ENCODE measurements at places on chromosomes 13 and 19.

DNA sequence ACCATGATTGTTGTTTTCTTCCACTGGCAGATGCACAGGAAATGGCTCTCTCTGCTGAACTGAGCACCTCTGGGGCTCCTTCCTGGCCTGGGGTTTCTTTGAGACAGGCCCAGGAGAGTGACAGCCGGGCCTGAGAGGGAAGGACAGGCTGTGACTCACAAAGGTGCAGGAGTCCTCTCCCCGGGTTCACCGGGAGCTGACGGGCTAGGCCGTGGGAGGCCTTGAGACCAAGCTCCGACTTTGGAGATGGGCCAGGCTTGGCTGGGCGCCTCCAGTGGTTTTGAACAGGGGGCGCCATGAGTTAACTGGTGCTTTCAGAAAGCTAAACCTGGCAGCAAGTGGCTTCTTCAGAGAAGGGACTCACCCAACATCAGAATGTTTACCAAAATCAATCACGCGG, 143.4 kb downstream of the URI1 start:
- no peak for ATAC-seq

DNA sequence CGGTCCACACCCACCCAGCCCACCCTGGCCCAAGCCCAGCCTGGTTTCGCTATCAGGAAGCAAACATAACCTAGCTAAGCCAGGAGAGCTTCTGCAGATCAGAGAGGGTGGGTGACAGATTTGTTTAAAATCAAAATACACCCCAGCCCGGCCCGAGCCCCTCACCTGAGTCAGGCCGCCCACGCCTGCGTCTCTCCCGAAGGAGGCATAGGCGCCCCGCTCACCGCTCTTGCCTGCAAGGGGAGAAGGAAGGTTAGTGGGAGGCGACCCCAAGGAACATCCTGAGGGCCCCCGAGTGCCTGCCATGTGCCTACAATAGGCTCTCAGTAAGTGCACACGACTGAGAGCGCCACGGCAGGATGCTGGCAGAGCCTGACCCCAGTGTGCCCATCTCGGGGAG, 21.9 kb upstream of the UQCR11 start:
- ATAC-seq, result no peak

DNA sequence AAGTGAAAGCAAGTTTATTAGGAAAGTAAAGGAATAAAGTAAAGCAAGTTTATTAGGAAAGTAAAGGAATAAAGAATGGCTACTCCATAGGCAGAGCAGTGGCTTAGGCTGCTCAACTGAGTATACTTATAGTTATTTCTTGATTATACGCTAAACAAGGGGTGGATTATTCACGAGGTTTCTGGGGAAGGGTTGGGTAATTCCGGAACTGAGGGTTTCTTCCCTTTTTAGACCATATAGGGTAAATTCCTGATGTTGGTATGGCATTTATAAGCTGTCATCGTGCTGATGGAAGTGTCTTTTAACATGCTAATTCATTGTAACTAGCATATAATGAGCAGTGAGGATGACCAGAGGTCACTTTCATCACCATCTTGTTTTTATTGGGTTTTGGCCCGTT, 194.3 kb downstream of the DLEU7 start:
- ATAC-seq, result no peak

- peak; percentile 22 for ATAC-seq
These were observed 20.3 kb upstream of the TMTC4 start for GRCh38 chr13:100694722-100695508.

GRCh38 chr13:57627663-57628062, 3.9 kb upstream of the PCDH17 start:
- no peak for ATAC-seq

DNA sequence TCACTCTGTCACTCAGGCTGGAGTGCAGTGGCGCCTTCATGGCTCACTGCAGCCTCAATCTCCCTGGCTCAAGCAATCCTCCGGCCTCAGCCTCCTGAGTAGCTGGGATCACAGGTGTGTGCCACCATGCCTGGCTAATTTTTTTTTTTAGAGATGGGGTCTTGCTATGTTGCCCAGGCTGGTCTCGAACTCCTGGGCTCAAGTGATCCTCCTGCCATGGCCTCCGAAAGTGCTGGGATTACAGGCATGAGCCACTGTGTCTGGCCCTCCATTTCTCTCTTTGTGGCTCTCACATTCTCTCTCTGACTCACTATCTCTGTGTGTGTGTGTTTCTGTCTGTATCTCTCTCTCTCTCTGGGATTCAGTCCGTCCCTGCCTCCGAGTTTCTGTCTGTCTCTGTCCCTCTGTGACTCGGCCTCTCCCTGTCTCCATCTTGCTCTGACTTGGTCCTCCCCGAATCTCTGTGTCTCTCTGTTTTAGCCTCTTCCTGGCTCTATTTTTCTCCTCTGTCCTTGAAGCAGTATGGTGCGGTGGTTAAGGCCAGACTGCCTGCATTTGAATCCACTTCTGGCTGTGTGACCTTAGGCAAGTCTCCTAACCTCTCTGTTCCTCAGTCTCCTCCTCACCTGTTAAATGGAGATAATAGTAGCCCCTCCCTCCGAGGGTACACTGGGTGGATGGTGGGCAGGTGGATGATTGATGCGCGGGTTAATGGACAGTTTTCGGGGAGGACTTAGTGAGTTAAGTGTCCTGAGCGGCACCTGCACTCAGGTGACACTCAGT, 11.0 kb downstream of the MEIS3 start:
- ATAC-seq, result no peak

DNA sequence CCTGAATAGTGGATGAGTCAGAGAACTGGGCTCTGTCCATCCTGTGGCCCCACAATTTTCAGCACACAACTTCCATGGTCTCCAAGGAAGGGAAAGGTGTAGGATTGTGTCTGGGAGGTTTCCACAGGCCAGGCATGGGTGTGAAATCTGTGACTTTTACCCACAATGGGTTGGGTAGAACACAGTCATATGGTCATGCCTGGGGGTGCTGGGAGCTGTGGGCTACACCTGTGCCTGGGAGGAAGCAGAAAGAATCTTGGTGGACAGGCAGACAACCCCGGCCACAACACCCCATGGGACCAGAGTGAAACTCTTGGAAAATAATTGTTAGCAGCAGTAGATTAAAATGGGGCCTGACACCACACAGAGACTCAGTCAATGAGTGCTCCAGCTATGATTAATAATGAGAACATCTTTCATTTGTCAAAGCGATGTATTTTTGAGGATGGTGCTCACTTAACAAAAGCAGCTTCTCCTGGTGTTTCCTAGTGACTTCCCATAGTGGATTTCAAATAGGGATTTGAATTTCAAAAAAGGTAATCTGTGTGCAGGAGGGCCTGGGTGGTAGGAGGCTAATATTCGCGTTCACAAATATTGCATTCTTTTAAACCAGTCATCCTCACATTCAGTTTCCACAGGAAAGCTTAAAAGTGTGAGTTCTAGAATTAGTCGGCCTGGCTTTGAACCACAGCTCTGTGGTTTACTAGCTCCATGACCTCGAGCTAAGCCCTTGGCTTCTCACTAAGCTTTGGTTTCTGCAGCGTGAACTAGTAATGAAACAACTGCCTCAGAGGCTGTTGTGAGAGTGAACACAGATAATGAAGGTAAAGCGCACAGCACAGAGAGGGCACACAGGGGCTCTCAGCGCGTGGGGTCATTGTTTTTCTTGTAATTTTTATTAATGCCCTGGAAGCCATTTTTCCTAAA, 89.3 kb upstream of the UQCRFS1 start:
- ATAC-seq, result no peak

Data from gastroesophageal sphincter (tissue), 4 donors.